ENCODE measurements at places on chromosomes 3 and 15.

GRCh38 chr3:56691165-56692000 lies 8.3 kb upstream of the TASOR start:
- DNase-seq = no peak

GRCh38 chr3:62035402-62036057 lies 337.8 kb downstream of the FEZF2 start:
- DNase-seq = no peak

- DNase-seq = no peak
Observed at GRCh38 chr3:126018545-126018944, 49.6 kb downstream of the ROPN1B start.

DNA sequence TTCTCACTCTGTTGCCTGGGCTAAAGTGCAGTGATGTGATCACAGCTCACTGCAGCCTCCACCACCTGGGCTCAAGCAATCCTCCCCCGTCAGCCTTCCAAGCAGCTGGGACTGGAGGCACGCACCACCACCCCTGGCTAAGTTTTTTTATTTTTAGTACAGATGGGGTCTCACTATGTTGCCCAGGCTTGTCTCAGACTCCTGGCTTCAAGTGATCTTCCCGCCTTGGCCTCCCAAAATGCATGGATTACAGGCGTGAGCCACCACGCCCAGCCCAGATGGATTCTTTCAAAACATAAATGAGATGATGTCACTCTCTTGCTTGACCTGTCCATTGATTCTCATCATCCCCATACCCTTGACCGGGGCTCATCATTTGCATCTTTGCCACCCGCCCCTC lies 72.6 kb upstream of the SLC6A6 start:
- no peak for DNase-seq

DNA sequence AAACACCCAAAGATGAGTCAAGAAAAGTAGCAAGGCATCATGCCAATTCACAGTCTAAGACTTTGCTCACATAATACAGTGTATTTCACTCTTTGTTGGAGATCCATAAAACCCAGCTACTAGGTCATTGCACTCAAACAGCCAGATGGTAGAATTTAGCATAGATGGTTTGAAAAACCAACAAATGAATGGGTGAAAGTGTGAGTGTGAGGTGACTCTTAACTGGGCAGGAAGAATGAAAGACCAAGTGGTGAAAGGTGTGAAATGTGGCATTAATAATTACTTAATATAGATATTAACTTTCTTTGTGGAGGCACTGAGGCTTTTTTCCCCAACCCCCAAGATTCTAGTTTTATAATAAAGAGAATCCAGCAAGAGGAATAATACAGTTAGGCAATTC lies 159.5 kb downstream of the SQOR start:
- DNase-seq = no peak

- DNase-seq = no peak
Observed at GRCh38 chr3:185741586-185741985, 83.3 kb downstream of the IGF2BP2 start.

DNA sequence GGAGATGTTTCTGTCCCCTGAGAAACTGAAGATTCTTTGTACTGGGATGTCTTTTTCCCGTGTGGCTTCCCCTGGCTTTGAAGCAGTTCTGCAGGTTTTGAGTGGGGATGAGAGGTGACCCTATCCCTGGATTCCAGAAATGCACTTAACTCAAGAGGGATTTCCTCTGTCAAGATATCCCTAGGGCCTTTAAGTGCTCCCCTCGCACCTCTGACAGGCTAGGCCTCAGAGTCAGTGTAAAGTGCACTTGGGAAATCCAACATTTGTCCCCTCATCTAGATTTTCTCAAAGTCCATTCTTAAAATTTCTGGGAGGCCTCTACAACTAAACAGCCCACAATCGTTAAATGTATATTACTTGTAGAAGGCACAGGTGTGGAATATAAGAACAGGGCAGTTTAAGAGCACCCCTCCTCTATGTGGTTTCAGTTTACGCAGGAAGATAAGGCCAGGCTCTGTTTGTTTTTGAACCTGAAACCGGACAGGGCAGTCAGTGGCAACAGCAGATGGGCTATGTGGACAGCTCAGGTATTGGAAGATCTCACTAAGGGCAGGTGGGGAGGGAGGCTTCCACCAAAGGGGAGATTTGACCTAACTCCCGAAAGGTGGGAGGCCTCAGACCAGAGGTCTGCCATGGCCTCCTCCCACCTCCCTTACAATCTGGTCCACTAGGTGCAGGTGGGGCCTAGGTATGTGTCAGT lies 4.8 kb downstream of the C3orf52 start:
- no peak for DNase-seq

DNA sequence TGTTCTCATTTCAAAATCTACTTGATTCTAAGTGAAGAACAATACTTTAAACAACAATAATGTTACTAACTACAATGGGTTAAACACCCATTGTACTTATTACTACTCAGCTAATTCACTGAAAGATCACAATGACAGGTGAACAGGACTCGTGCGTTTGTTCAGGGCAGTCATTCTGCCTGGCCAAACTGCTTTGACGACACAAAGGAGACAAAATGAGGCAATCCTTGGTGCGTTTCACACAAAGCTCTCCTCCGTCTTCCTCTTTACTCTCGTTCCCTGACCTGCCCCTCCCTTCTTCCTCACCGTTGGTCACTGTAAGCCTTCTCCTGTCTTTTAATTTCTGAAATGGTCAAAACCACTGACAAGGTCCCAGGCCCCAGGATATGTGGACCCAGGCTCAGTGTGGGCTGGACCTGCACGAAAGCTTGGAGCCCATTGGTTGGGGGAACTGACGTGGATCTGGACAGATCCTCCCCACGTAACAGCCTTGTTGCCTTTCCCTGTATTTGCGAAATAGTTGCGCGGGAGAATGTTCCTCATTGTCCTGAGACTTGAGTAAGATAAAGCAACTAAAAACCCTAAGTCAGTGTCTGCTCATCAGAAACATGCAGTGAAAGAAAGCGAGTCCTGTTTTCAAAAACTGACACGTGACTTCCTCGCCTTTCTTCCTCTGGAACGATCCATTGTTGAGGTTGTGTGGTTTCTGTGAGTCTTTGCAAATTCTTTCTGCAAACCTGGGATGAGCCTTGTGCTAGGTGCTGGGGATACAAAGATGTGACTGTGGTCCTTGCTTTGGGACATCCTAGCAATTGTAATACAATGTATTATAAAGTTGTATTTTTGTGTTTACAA lies 147.1 kb upstream of the RGMA start:
- DNase-seq = peak; percentile 32

- DNase-seq = no peak
Observed at GRCh38 chr3:13318626-13319470, 101.3 kb downstream of the NUP210 start.

- no peak for DNase-seq
Observed at GRCh38 chr15:65494076-65494475, 23.4 kb downstream of the DPP8 start.
